ENCODE measurements at places on chromosomes 6 and 20.

DNA sequence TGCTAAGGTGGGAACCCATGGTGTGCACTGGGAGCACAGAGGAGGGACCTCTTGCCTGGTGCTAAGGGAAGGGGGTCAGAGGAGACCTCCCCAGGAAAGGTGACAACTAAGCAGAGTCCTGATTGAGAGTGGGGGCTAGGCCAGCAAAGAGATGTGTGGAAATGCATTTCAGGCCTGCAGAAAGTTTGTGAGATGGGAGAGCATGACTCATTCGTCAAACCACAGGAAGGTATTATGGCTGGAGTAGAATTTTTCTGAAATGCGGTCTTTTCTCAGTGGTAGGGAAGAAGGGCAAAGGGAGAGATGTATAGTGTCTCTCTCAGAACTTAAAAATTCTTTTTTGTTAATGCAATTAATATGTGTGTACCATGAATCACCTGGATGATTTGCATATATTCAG lies 23.6 kb upstream of the EDN1 start:
- DNase-seq = no peak

GRCh38 chr20:1871807-1872458 lies 23.3 kb upstream of the SIRPA start:
- no peak for DNase-seq

DNA sequence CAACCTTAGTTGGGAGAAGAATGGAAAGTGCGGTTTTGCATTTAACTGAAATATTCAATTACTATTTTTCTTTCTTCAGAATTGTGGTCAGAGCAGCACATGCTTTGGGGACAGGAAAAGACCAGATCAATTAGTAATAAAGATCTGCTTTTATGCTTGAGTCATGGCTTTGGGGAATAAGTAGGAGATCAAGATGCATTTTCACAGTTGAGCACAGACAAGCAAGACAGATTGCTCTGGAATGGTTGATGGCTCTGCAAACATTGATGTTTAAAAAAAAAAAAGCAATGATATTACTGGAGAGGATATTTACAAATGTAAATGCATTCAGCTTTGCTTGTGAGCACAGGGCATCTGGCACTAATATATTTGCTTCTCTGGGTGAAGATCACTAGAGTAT lies 224.4 kb upstream of the SASH1 start:
- no peak for DNase-seq

- DNase-seq = no peak
Measured at GRCh38 chr6:128029826-128030225, 129.0 kb upstream of the THEMIS start.

- no peak for DNase-seq
Measured at GRCh38 chr20:44572551-44573500, 9.6 kb upstream of the PKIG start.

- DNase-seq = no peak
Measured at GRCh38 chr6:69901361-69901760, 35.0 kb downstream of the COL19A1 start.

- DNase-seq = no peak
Measured at GRCh38 chr6:164066766-164067165, 652.2 kb downstream of the QKI start.

DNA sequence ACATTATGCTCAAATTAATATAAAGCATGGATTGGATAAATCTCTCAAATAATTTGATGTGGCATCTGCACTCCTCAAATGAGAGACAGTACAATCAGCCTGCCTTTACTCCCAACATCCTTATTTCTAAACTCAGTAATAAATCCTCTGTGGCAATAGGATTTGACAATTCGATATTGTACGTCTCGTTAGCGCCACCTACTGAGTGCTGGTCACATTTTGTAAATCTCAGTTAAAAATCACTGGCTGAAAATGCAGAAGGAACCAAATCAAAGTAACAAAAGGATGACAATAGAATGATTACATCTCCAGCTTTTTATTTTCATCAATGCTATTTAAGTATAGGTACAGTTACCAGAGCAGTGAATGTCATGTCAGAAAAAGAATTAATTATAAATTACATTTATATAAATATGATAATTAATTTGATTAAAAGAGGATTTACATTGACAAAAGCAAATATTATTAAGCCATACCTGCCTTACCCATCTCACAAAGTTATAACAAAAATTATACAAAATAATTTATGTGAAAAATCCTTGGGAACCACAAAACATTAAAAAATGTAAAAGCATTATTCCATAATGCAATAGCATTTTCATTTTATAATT lies 20.2 kb upstream of the GJE1 start:
- DNase-seq = peak; percentile 43

All from CD4-positive, alpha-beta T cell treated with Interleukin-4 for 1 hour (primary cell).